ENCODE measurements at places on chromosomes 4 and X.

- DNase-seq = peak; percentile 31
Measured at GRCh38 chrX:10507181-10507580, 113.2 kb downstream of the MID1 start.

- DNase-seq = no peak
Measured at GRCh38 chr4:106801386-106801785, 234.7 kb downstream of the DKK2 start.

GRCh38 chr4:119314356-119314755 is 7.6 kb downstream of the FABP2 start:
- DNase-seq = peak; percentile 76

DNA sequence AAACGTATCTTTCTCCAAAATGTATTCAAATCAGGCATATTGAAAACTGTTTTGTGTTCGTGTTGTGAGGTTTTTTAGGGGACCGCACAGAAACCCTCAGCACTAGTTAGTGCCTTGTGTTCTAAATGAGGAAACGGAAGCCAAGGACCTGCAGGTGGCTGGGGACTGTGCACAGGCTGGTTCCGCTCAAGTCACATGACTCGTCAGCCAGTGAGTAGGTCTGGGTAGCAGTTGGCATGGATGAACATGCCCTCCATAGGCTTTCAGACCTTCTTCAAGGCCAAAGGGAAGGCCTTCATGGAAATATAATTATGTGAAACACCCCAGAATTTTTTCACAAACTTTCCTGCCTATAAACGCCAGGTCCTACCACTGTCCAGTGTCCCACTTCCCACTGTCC is 1.3 kb upstream of the F11 start:
- no peak for DNase-seq

DNA sequence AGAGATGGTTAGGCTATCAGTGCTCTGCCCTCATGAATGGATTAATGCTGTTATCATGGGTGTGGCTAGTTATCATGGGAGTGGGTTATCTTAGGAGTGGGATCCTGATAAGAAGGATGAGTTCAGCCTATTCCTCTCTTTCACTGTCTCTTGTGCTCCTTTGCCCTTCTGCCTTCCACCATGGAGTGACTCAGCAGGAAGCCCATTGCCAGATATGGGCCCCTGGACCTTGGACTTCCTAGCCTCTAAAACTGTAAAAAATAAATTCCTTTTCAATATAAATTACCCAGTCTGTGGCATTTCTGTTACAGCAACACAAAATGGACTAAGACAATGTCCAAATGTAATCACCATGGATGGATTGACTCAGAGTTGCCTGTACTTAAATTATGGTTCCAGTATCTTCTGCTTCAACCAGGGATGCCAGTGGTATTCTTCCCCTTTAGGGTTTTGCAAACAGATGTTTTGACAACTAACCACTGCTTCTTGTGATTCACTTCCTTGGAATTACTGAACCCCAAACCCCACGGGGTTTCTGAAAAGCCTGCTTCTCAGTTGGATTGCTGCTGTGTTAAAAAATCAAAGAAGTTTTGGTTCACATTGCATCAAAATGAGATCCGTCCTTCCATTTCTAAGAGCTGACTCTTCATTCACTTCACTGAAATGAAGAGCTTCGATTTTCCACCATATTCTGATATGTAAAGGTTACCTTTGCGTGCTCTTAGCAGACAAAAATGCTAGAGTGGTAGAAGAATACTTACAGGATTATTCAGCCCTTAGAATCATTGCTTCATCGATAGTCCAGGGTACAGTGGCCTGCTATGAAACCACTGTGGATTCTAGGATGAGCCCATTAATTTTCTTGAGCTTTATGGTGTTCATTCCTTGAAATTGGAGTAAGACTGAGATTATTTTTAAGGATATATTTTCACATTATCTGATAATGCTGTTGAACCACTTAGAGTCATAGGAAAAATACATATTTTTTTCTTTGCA is 107.7 kb downstream of the FRMPD4 start:
- DNase-seq = peak; percentile 66

GRCh38 chrX:122133478-122133877 is 1050.6 kb upstream of the GRIA3 start:
- DNase-seq = no peak

DNA sequence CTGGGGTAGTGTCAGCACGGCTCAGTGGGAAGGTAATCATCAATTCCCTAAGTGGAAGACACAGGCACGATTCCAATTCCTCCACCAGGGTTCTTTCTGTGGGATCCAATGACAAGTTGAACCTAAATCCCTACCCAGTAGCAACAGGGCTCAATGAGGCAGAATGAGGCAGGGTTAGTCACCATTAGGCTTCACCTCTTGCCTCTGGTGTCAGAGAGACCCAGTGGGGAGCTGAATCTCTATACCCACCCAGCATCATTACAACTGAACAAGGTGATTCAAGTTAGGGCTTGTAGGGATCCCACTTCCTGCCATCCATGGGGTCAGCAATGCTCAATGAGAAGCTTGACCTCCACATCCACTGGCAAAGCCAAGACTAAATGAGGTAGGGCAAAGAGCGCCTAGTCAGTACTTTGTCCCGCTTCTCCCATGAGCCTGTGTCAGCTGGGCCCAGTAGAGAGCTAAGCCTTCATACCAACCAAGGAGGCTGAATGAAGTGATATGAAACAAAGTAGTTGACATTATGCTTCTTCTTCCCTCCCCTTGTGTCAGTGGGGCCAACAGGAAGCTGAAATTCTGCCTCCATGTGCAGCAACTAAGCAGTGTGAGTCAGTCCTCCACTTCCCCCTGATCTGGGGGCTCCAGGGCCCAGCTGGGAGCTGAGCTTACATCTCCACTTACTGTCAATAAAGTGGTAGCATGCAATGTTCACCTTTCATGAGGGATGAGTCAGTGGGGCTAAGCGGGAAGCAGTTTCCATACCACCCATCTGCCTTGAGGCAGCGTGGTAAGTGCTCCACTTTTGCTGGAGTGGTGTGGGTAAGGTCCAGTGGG is 36.4 kb upstream of the RBM41 start:
- peak; percentile 52 for DNase-seq

- peak; percentile 19 for DNase-seq
Measured at GRCh38 chr4:146073517-146073916, 102.0 kb upstream of the LSM6 start.

GRCh38 chr4:47010347-47010911 is 17.0 kb upstream of the GABRA4 start:
- DNase-seq = no peak

DNA sequence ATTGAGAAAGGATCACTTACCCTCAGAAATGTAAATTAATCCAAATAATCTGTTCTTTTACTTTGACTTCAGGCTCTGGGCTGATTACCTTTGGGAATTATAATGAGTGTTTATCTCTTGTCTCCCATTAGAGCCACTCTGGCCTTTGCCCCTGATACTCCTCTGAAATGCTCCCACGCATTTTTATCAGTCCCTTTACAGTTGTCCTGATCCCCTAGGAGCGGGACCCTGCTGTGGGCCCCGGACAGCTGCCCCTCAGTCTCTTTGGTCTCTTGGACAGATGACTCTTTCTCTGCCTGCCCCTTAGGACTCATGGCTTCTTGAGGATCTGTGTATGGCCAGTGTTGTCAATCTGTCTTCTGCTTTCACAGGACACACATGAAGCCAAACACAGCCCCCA is 1.0 kb upstream of the TRIM75 start:
- no peak for DNase-seq

DNA sequence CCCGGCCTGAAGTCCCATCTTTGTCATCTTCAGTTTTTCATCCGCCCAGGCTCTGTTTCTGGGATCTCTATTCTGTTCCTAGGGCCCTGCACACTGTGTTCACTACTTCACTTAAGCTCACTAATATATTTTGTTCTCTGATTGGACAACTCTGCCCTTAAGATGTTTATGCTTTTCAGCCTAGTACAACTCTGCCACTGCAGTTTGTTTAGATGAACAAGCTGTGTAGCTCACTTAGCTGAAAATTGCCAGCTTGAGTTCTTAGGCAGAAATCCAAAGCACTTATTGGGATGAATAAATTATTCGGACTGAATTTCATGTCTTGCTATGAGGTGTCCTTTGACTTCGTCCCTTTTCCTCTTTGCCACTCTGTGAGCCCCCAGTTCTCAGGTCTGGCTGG is 60.8 kb downstream of the NYX start:
- DNase-seq = no peak

DNA sequence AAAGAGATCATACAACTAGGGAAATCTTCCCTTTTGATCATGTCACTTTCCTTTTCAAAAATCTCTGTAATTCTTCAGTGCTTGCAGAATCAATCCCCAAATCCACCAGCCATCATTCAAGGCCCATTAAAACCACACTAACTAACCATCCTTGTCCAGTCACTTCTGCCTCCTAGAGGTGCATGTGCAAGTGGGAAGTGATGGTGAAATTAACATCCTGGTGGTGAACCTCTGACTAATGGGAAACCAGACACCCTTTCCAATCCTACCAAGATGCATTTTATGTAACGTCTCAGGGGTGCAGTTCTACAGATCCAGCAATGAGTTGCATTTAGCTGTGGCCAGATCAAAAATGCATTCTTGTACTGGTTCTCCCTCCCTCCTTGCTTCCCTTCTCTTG is 341.8 kb downstream of the RAPGEF2 start:
- DNase-seq = no peak

- DNase-seq = no peak
Measured at GRCh38 chrX:130716781-130717413, 186.1 kb downstream of the ENOX2 start.

DNA sequence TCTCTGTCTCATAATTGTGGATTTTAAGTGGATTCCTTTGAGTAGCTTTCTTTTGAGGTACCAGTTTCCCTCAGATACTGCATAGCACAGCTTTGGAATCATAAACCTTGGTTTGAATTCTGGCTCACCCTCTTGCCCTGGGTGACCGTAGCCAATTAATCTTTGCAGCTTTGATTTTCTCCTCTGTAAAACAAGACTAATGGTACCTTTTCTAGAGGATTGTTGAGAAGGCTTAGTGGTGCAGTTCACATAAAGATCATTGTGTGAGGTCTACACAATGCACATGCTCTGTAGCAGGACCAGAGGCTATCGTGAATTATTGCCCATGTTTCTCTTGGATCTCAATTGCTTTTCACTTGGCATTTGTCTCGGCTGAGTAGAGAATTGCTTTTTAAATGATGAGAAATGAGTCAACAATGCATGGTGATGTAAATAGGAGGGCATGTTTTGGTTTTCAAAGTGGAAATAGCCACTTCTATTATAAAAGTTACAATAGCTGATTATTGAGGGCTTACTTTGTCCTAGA is 47.9 kb downstream of the TMEM131L start:
- DNase-seq = peak; percentile 70

DNA sequence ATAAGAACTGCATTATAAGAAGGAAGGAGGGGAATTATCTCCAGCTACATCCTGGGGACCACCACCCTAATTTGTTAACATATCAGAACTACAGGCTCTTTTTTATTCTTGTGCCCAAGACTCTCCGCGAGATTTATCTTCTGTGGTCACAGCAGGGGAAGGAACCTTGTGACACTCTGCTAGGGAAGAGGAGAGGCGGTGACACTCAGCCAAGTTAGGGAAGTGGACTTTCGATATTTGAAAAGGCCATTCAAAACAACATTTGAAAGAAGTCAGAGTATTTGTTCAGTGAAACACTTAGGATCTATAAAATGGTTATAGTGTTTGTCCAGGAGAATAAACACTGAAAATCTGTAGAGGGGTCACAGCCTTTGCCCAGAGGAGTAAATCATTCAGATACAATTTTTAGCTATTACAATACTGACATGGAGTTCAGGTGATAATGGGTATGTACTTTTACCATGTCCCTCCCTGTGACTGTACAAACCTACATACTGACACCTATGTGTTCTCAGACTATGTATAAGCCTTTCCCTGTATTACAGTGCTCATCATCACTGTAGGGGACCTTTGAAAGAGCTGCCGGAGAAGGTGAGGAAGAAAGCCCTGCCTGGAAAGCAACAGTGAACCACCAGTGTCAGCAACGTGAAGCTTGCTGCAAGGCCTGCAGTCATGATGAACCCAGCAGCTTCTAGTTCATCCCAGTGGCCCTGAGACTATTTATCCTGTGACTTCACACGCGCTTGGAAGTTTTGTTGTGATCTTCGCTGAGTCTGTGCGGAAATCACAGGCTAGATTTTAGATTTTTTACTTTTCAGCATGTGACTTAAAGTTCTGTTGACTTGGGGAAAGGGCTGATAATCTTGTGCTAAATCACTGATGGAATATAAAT is 8.5 kb upstream of the PTTG2 start:
- no peak for DNase-seq

DNA sequence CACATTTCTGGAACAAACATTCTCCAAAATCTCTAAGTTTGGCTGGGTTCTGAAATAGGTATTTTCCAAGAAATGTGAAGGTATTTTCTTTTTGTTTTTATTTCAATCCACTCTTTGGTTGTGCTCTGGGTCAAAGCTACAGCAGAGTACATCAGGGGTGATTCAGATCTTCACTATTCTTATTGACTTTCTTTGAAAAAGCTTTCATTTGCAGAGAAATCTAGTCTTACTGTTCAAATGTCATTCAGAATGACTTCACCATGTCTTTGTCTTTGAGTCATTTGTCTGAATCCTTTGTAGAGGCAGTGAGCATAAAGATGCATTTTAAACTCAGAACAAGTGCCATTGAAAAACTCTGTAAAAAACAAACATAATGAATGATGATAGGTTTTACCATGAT is 547.2 kb upstream of the ADGRL3 start:
- peak; percentile 36 for DNase-seq

GRCh38 chr4:120709991-120710390 is 212.5 kb downstream of the PRDM5 start:
- DNase-seq = peak; percentile 26

GRCh38 chr4:8639777-8640720 is 47.5 kb downstream of the CPZ start:
- no peak for DNase-seq

- DNase-seq = no peak
Measured at GRCh38 chr4:39636531-39637184, 2.0 kb downstream of the SMIM14 start.

GRCh38 chr4:111556141-111556781 is 589.0 kb upstream of the FAM241A start:
- peak; percentile 81 for DNase-seq

- no peak for DNase-seq
Measured at GRCh38 chrX:33725535-33726210, 406.4 kb downstream of the FAM47A start.

DNA sequence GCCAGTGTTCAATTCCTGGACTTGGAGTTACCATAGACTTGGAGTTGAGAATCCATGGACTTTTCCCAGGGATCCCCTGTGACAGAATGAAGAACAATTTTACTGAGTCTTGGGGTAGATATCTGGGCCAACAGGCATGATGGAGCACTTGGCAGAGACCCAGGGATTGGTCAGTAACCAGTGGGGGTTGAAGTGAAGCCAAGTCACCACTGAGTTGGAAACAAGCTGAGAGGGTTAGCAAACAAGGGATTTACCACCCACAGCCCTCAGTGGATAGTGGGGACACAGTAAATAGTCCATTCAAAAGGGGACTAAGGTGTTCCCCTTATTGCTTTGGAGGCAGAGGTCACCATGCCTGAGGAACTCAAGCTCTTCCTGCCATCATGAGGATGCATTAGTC is 281.7 kb downstream of the PPP1R2C start:
- no peak for DNase-seq

GRCh38 chr4:120749445-120750151 is 172.9 kb downstream of the PRDM5 start:
- DNase-seq = no peak

Measured in foreskin fibroblast (primary cell).